Mesothelial cell of epicardium (in vitro differentiated cells): ENCODE measurements at places on chromosomes 11 and 22.

GRCh38 chr11:1691878-1692707 lies 4.9 kb upstream of the KRTAP5-6 start:
- H3K4me3 ChIP-seq = no peak overlapping the region
- H3K4me1 ChIP-seq = peaks cover 26% of the 10 kb centered on the region

GRCh38 chr11:76234416-76235232 lies 28.3 kb upstream of the WNT11 start:
- peaks cover 5% of the 10 kb centered on the region for H3K27me3 ChIP-seq
- DNase-seq = peak; percentile 56
- peak overlapping the region; percentile 95 for H3K27ac ChIP-seq

DNA sequence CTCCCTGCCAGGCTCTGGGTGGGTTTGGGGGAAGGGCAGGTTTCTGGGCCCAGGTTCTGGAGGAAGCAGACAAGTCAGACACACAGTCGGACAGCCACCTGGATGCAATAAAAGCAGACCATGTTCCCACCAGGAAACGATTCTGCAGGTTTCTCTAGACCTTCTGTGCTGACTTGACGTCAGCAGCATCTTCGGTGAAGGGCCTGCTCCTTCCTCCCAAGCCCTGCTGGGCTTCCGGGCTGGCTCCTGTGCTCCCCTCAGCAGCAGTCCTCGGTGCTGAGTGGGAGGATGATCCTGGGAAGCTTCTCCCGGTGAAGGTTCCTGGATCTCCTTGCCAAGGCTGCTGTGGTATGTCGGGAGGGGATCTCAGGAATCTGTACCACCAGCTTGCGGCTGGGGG lies 240.0 kb downstream of the GRIK4 start:
- H3K27me3 ChIP-seq = peaks cover 30% of the 10 kb centered on the region
- H3K36me3 ChIP-seq = no peaks in the 10 kb centered on the region
- peaks cover 11% of the 10 kb centered on the region for H3K4me1 ChIP-seq
- DNase-seq = no peak
- H3K4me3 ChIP-seq = no peak overlapping the region
- H3K27ac ChIP-seq = no peak overlapping the region

- H3K4me3 ChIP-seq = no peak overlapping the region
- peaks cover 12% of the 10 kb centered on the region for H3K4me1 ChIP-seq
- no peak for DNase-seq
These were observed 477.0 kb upstream of the CHORDC1 start for GRCh38 chr11:90699791-90700400.

- peaks cover 2% of the 10 kb centered on the region for H3K27me3 ChIP-seq
- H3K36me3 ChIP-seq = peaks cover under 1% of the 10 kb centered on the region
- no peak overlapping the region for H3K27ac ChIP-seq
These were observed 21.5 kb upstream of the EMID1 start for GRCh38 chr22:29183971-29184848.

DNA sequence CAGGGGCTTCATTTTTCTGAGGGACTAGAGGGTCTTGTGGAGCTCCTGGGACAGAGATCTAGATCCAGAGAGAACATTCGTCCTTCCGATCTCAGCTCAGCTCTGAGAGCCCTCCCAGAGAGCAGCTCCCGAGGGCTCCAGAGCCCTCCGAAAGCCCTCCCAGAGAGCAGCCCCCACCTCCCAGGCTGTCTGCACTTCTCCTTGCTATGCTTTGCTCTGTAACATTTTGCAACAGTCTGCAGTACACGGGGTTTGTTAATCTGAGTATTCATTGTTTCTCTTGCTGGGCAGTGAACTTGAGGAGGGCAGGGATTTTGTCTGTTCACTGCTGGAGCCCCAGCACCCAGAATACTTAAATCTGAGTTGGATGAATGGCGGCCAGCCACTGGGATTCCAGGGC lies 2.6 kb downstream of the GGA1 start:
- no peaks in the 10 kb centered on the region for H3K27me3 ChIP-seq
- H3K36me3 ChIP-seq = peaks cover 5% of the 10 kb centered on the region
- H3K4me3 ChIP-seq = no peak overlapping the region
- peaks cover 35% of the 10 kb centered on the region for H3K4me1 ChIP-seq
- DNase-seq = no peak

DNA sequence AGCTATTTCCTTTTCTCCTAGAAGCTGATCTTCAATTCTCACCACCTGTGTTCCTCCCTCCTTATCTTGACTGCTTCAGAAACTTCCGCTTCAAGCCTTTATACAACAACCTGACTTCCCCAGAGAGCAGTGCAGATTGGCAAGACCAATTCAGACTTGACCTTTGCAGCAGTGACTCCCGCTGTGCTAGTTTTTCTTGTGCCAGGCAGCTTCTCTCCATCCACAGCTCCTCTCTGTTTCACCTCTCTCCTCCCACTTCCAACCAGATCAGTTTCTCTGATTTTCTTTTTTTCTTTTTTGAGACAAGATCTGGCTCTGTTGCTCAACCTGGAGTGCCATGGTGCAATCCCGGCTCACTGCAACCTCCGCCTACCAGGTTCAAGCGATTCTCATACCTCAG lies 74.3 kb downstream of the GRAMD1B start:
- H3K4me3 ChIP-seq = no peak overlapping the region
- DNase-seq = no peak
- H3K27me3 ChIP-seq = no peaks in the 10 kb centered on the region
- no peak overlapping the region for H3K27ac ChIP-seq

- H3K27ac ChIP-seq = no peak overlapping the region
- no peaks in the 10 kb centered on the region for H3K27me3 ChIP-seq
- no peak for DNase-seq
- H3K4me3 ChIP-seq = no peak overlapping the region
These were observed 58.4 kb downstream of the DGCR2 start for GRCh38 chr22:19063581-19064353.

DNA sequence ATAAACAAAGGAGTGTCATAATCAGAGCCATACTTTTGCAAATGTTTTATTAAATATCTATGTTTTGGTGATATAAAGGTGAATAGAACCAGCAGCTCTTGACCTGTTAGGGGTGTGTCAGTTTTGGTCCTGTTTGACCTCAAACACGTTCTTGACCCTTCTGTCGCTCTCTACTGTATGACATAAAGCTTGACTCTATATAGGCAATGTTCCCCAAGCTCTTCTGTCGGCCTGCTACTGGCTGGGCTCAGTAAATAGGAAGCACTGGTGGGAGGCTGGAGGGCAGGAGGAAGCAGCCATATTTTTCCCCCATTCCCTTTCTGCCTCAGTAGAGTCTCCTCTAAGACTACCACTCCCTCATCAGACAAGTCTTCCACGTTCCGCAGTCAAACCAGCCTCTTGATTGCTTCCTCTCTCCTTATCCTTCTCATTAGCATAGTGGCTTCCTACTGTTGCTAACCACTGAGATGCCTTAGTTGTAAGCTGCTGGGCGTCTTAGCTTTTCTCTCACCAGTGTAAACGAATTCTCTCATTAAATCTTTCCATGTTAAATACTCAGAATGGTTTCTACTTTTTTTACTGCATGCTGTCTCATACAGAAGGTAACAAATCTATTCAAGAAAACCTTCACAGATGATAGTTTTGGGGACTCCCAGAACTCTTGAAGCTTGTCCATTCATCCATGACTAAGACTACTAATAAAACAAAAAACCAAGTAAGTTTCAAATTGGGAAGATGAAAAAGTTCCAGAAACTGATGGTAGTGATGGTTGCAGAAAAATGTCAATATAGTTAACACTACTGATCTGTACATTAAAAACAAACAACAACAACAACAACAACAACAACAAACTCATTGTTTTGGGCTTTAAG lies 3.3 kb downstream of the NPAT start:
- no peaks in the 10 kb centered on the region for H3K27me3 ChIP-seq
- no peak overlapping the region for H3K27ac ChIP-seq
- no peak overlapping the region for H3K4me3 ChIP-seq

DNA sequence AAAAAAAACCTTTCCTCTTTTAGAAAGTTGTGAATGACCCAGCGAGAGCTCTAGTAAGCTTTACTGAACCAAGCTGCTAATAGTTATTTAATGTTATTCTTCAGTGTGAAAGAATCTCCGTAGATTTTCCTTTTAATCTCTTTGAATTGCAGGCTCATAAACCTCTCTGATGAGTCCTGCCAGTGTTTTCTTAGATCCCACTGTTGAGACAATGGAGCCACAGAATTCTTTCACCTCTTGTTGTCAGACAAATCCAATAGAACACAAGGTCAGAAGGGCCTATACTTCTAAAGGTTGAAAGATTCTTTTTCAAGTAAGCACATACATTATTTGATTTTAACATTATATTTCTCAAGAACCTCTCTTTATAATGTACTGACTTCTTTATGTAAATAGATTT lies 52.2 kb downstream of the DNAJC24 start:
- peaks cover 6% of the 10 kb centered on the region for H3K4me1 ChIP-seq
- no peak overlapping the region for H3K4me3 ChIP-seq
- H3K27me3 ChIP-seq = no peaks in the 10 kb centered on the region

- H3K4me1 ChIP-seq = peaks cover 29% of the 10 kb centered on the region
- H3K27ac ChIP-seq = no peak overlapping the region
- peaks cover 3% of the 10 kb centered on the region for H3K27me3 ChIP-seq
- peak overlapping the region; percentile 93 for H3K4me3 ChIP-seq
- no peaks in the 10 kb centered on the region for H3K36me3 ChIP-seq
- no peak for DNase-seq
These were observed 2.8 kb downstream of the NECTIN1 start for GRCh38 chr11:119726150-119726553.

DNA sequence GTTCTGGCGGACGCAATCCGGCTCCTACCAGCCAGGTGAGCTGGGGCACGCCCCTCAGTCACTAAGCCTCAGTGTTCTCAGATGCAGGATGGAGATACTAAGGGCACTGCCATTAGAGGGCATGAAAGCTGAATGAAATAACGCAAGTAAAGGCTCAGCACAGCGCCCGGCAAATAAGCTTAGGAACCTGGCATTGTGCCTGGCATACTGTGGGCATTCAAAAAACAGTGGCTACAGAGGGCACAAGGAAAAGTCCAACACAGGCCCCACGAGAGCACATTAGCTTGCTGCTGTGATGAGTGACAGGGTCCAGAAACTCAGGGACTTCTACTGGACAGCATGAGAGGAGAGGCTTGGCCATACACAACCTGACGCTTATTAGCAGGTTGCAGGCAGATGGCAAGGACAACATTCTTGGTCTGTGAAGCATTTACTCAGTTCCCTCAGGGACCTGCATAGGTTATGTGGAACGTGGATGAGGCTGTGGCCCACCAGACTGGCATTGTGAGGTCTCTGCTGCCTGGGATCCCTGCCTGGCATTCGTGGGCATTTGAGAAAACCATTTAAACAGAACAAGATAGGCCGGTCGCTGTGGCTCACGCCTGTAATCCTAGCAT lies 12.2 kb downstream of the TXN2 start:
- H3K4me3 ChIP-seq = no peak overlapping the region
- no peak overlapping the region for H3K27ac ChIP-seq
- H3K36me3 ChIP-seq = peaks cover 7% of the 10 kb centered on the region
- H3K27me3 ChIP-seq = no peaks in the 10 kb centered on the region

- no peak overlapping the region for H3K4me3 ChIP-seq
- no peak overlapping the region for H3K27ac ChIP-seq
- no peaks in the 10 kb centered on the region for H3K27me3 ChIP-seq
- DNase-seq = no peak
- no peaks in the 10 kb centered on the region for H3K36me3 ChIP-seq
These were observed 548.1 kb downstream of the CNTN5 start for GRCh38 chr11:99568808-99569207.

DNA sequence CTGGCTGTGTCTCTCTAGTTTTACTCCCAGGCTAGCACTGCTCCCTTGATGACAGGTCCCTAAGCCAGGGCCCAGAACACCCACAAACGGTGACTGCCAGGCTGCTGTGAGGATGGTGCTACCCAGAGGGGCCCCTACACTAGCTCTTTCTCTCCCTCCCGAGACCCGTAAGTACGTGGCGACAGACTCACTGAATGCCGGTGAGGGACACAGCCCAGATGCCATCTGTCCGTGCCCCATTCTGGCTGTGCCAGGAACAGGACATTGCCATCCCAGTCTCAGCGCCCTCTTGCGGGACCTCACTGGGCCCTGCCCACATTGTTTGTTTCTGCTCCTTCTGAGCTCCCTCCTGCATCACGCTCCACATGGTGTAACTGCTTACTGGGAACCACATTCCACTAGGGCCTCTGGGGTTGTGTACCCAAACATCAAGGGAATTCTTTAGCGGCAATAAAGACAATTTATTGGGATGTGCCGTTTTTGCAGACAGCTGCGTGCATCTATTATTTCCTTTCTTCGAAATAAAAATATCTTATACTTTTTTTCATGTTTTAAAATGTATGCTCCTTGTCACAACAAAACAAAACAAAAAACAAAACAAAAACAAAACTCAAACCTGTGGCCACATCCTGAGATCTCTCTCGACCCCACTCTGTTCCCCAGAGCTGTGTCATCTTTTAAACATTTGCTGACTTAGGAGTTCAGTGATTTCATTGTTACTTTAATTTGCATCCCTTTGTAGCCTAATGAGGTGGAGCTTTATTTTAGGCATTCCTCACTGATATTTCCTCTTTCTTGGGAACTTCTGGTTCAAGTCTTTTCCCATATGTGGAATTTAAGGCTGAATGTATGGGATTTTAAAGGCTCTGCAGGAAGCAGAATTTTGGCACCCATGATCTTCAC lies 4.4 kb upstream of the TPCN2 start:
- no peak overlapping the region for H3K4me3 ChIP-seq
- H3K27ac ChIP-seq = peak overlapping the region; percentile 93
- H3K36me3 ChIP-seq = no peaks in the 10 kb centered on the region

DNA sequence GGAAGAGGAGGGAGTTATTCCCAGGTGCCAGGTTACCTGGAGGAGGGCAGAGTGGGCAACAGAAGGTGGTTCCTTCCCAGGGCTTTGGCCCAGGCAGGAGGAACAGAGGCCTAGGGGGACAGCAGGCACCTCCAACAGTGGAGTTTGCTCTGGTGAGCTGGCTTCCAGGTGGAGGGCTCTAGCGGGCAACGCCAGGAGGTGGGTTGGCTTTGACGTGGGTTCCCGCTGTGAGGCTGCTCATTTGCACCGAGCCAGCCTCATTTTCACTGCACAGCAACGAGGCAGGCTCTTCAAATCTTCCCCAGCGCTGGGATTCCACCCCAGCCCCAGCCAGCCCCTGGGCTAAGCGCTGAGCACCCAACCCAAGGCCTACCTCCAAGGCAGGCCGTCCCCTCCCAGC lies 8.1 kb downstream of the IGSF9B start:
- peaks cover 16% of the 10 kb centered on the region for H3K4me1 ChIP-seq
- H3K36me3 ChIP-seq = no peaks in the 10 kb centered on the region
- no peak overlapping the region for H3K27ac ChIP-seq
- no peak for DNase-seq

DNA sequence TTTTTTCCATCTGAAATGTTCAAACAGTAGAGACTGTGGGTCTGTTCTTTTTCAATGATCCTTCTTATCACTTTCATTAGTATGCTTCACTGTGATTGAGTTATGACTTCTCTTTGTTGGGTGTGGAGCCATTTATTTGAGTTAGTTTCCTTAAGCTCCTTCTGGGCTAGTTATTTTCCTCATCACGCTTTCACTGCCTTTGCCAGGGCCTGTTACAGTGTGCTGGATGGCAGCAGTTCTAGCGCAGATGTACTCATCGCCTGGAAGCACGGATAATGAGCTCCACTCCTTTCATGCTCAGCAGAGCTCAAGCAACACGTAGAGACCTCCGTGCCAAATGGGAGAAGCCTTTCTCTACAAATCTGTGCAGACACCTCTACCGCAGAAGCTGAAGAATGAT lies 7.0 kb upstream of the ARHGAP42 start:
- H3K27ac ChIP-seq = peak overlapping the region; percentile 43
- no peaks in the 10 kb centered on the region for H3K27me3 ChIP-seq
- no peak overlapping the region for H3K4me3 ChIP-seq
- no peaks in the 10 kb centered on the region for H3K36me3 ChIP-seq
- DNase-seq = no peak
